AG04450 (cell line): ENCODE measurements at places on chromosomes 16 and 17.

- DNase-seq, result no peak
Observed at GRCh38 chr16:578870-579405, 9.2 kb downstream of the PIGQ start.

- DNase-seq, result no peak
Observed at GRCh38 chr16:75459691-75460090, 4.8 kb downstream of the TMEM170A start.

GRCh38 chr16:22844416-22844815 lies 30.5 kb downstream of the HS3ST2 start:
- no peak for DNase-seq

GRCh38 chr17:67675481-67675880 lies 42.3 kb upstream of the NOL11 start:
- no peak for DNase-seq

GRCh38 chr16:75251280-75252048 lies at the start of gene BCAR1:
Gene BCAR1, minus strand, starts transcription at chr16:75251624. Its CDS starts 142 bp downstream, at chr16:75251482.
- DNase-seq, result peak; percentile 73
